Fibroblast of villous mesenchyme (primary cell): ENCODE measurements at places on chromosomes 7 and 10. TPM values are rescaled to one million over a fixed set of nuclear protein-coding genes. Genes with fewer than 3 reads are reported as not detected.

Gene ZP3
- total RNA-seq: 0.86 and 0.97 TPM in 2 replicates

Gene SPRN
- total RNA-seq: 0.32 and 0.43 TPM in 2 replicates

Gene GPR26
- not detected in 2 replicates for total RNA-seq

Gene DPYSL4
- under 0.01 and 0.86 TPM in 2 replicates for total RNA-seq

Gene KNDC1
- 1.9 and 5.6 TPM in 2 replicates for total RNA-seq

Gene EBLN1
- total RNA-seq: not detected in 2 replicates

Gene SEMA3D
- 3.0 and 4.8 TPM in 2 replicates for total RNA-seq

Gene CD36
- 1.3 and 4.3 TPM in 2 replicates for total RNA-seq

Gene CALCR
- total RNA-seq: under 0.01 TPM in 1 of 2 replicates, not detected in the other

Gene GPR146
- total RNA-seq: under 0.01 TPM in 1 of 2 replicates, not detected in the other

Gene CPN1
- total RNA-seq: not detected in 2 replicates

Gene SLIT1
- total RNA-seq: under 0.01 TPM in 1 of 2 replicates, not detected in the other

Gene TRIM50
- not detected in 2 replicates for total RNA-seq

Gene MRLN
- total RNA-seq: not detected in 2 replicates

Gene NACAD
- total RNA-seq: 2.6 and 3.9 TPM in 2 replicates

Gene CHN2
- total RNA-seq: under 0.01 and 0.32 TPM in 2 replicates

Gene PON1
- not detected in 2 replicates for total RNA-seq

Gene TWIST1
- total RNA-seq: 16.4 and 19.3 TPM in 2 replicates

Gene MKI67
- 14.2 and 21.2 TPM in 2 replicates for total RNA-seq

Gene MSRB2
- 11.9 and 15.1 TPM in 2 replicates for total RNA-seq

Gene CASTOR2
- total RNA-seq: 15.8 and 20.7 TPM in 2 replicates

Gene SVIL
- total RNA-seq: 7.8 and 11.9 TPM in 2 replicates

Gene AKR1D1
- not detected in 2 replicates for total RNA-seq

Gene ANKRD30A
- 0.97 and 1.7 TPM in 2 replicates for total RNA-seq

Gene DOCK1
- total RNA-seq: 87.9 and 99.7 TPM in 2 replicates

Gene TMEM60
- 21.6 and 30.2 TPM in 2 replicates for total RNA-seq

Gene SRGN
- 112 and 221 TPM in 2 replicates for total RNA-seq

Gene FAM237B
- total RNA-seq: not detected in 2 replicates

Gene KLF14
- under 0.01 TPM in 2 replicates for total RNA-seq

Gene CLCN1
- total RNA-seq: under 0.01 TPM in 2 replicates

Gene GPNMB
- total RNA-seq: 60.9 and 93.7 TPM in 2 replicates

Gene FGFBP3
- total RNA-seq: 0.86 and 0.97 TPM in 2 replicates

Gene SLC26A3
- not detected in 2 replicates for total RNA-seq

Gene NEBL
- under 0.01 TPM in 2 replicates for total RNA-seq

Gene LIPF
- total RNA-seq: not detected in 2 replicates

Gene FZD1
- total RNA-seq: 5.2 and 9.0 TPM in 2 replicates

Gene THSD7A
- 0.43 and 1.6 TPM in 2 replicates for total RNA-seq

Gene SEMA4G
- 0.43 and 0.64 TPM in 2 replicates for total RNA-seq

Gene AZGP1
- total RNA-seq: not detected in 2 replicates

Gene NCF1
- under 0.01 TPM in 1 of 2 replicates, not detected in the other for total RNA-seq

Gene GHRHR
- not detected in 2 replicates for total RNA-seq

Gene FOXP2
- total RNA-seq: 0.32 and 0.86 TPM in 2 replicates
